ENCODE measurements at places on chromosomes 7 and 10.

DNA sequence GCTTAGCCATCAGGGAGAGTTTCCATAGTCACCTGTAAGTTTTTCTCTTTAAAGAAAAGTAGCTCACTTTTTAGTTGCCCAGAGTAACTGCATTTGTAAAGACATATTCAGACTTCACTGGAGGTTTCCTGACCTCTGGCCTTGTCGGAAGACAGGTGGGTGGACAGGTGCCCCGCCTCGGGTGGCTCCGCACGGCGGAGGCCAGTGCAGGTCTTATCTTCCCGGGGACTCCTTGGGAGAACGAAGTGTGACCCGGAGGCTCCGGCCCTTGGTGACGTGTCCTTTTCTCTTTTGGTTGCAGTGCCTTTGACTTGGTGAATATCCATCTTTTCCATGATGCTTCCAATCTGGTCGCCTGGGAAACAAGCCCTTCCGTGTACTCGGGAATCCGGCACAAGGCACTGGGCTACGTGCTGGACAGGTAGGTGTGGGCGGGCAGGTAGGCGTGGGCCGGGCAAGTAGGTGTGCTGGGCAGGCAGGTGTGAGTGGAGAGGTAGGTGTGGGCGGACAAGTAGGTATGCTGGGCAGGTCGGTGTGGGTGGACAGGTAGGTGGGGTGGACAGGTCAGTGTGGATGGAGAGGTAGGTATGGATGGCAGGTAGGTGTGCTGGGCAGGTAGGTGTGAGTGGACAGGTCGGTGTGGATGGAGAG lies 75.8 kb downstream of the NKX6-2 start:
- no peak for DNase-seq
- no peak overlapping the region for H3K27ac ChIP-seq
- peaks cover 54% of the 10 kb centered on the region for H3K36me3 ChIP-seq
- no peaks in the 10 kb centered on the region for H3K27me3 ChIP-seq

- no peak overlapping the region for H3K4me3 ChIP-seq
- H3K27me3 ChIP-seq = peaks cover 10% of the 10 kb centered on the region
Measured at GRCh38 chr10:122494173-122494820, 32.9 kb downstream of the HTRA1 start.

DNA sequence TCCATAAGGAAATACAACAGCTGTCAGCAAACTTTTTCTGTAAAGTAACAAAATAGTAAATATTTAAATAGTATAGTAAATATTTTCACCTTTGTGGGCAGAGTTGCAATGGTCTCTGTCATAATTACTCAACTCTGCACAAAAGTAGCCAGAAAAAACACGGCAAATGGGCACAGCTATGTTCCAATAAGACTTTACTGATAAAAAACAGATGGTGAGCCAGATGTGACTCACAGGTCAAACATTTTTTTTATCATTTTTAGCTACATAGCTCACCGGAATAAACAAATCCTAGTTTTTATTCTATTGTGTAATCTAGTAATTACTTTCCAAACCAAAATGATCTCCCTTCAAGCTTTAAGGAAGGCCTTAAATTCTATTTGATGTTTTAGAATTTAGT lies 55.3 kb downstream of the NCAPG2 start:
- H3K4me3 ChIP-seq = no peak overlapping the region
- peaks cover 16% of the 10 kb centered on the region for H3K36me3 ChIP-seq
- no peak for DNase-seq
- no peaks in the 10 kb centered on the region for H3K4me1 ChIP-seq

DNA sequence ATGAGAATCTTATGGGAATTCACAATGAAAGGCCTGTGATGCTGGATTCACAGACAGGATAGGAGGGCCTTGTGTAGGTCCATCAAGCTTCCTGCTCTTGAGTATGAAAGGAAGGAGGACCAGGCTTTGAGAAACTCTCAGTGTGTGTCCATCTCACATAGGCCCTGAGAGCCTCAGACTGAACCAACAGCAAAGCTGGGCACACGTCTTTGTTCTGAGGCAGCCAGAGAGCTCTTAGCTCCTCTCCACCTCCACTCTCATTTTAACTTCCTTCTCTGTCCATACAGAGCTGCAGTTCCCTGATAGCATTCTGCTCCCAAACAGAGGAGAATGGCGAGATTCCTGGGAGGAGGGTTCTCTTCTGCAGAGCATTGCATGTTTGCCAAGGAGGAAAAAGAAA lies 515.6 kb downstream of the CALN1 start:
- no peak for DNase-seq
- no peak overlapping the region for H3K4me3 ChIP-seq
- H3K36me3 ChIP-seq = no peaks in the 10 kb centered on the region
- H3K4me1 ChIP-seq = no peaks in the 10 kb centered on the region
- H3K27ac ChIP-seq = no peak overlapping the region
- H3K27me3 ChIP-seq = no peaks in the 10 kb centered on the region

Measured in memory B cell (primary cell).